Muscle of leg (tissue), 16 donors: ENCODE measurements at places on chromosomes 2 and 18.

GRCh38 chr2:9519250-9519649, 36.4 kb downstream of the ADAM17 start:
- DNase-seq: no peak

- no peak for DNase-seq
Measured at GRCh38 chr2:133941666-133942065, 312.2 kb upstream of the MGAT5 start.

DNA sequence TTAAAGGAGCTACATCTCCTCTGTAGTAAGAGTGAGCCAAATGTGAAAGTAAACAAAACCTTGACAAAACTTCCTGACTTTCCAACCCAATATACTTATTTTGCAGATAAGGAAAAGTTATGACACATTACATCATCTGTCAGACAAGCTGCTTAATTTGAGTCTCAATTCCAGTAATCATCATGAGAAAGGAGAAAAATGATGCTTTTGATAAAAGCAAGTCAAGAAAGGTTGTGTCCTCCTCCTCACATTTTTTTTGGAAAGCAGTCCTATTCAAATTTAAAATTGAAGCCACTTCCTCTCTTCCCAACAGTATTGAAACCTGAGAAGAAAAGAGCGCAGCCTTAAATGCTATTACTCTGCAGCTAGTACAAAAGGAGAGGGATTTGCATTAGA, 519.6 kb downstream of the LRP1B start:
- peak; percentile 50 for DNase-seq

DNA sequence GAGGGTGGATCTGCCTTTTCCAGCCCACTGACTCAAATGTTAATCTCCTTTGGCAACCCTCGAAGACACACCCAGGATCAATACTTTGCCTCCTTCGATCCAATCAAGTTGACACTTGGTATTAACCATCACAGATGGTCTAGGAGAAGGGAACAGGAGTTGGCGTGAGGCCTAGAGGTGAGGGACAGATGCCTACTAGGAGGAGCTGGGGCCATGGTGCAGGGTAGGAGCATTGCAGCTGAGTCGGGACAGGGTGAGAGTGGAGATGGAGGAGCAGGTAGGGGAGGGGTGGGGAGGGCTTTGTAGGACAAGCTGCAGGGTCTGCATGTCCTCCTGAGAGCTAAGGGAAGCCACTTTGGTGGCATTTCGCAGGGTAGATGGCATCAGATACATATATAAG, 140.0 kb downstream of the VAPA start:
- no peak for DNase-seq

DNA sequence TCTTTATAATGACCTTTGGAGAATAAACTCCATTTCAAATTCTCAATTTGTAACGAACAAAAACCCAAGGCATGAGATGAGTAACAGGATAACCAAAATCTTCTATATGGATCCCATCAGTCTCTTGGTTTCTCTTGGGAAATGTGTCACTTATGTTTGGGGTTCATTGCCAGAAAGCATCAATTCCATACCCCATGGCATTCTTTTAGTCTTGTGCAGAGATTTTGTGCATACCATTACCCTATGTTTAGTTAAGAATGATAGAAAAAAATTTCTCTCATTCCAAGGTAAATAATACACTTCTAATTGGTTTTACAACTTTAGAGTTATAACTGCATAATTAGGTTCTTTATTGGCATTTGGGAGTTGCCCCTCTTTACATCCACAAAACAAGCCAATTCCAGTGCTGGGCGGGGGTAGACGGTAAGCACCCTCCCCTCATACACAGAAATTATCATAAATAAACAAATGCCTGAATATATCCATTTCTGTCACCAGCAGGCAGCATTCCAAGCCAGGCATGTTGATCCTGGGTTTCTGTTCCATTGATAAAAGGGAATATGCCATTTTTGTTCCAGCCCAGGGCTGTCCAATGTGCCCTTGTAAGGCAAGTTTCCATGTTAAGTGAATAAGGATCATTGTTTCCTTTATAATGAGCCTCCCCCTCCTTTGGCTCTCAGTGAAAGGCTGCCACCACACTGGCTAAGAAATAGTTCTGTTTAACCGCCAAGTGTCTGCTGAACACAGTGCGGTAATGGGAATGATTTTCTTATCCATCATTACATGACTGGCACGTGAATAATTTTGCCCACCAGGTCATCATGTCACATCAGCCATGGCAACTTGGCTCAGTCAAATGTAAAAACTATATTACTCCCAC, 680.1 kb upstream of the ZEB2 start:
- peak; percentile 15 for DNase-seq

- DNase-seq: peak; percentile 95
Measured at GRCh38 chr2:45452866-45453265, 158.2 kb downstream of the SRBD1 start.

DNA sequence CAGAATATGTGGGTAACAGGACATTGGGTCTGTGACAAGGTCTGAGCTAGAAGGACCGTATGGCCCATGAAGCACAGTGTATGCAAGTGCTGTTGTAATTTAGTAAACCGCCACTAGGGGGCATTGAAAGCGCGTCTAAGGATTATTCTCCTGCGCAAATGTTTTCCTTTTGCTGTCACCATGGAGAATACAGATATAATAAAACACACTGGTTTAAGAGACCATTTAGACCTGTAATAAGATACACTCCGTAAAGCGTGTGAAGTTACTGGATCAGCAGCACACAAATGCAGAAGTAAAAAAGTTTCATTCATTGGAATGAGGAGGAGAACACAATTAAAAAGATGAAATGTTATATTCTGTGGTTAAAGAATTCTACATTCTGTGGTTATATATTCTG, 272.4 kb downstream of the AGAP1 start:
- DNase-seq: peak; percentile 93

- DNase-seq: no peak
Measured at GRCh38 chr2:231985823-231986261, 24.3 kb downstream of the DIS3L2 start.

DNA sequence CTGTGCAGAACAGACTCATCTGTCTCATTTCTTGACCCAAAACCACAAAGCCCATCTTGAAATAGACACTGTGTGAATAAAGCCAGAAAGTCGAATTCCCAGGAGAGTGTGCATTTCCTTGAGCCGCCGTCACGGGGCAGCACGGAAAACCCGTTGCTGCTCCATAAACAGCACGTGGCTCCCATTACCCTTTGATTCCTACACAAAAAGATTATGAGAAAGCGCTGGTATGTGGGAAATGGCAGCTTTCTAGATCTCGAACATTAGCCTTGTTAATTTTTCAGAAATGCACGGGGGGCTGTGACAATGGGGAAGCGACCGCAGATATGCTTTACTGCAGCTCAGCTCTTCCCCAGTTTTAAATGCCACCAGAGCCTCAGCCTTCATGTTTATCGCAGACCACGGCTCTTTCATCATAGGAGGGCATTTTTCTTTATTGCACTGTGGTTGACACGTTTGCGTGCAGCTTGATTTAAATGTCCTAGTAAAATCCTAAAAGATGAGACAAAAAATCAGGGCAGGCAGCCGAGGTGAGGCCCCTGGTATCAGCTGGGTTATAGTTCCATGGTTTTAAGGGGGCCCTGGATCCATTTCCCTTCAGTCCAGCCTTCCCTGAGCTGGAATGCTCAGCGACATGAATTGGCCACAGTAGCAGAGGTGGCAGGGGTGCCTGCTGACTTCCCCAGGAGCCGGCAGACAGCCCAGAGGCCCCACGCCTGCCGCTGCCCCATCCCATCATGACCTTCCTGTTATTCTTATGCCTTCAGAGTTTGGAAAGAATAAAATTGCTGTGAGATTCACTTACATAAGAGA, 249.3 kb downstream of the NDUFA10 start:
- DNase-seq: peak; percentile 49

- DNase-seq: no peak
Measured at GRCh38 chr2:11038641-11039040, 116.6 kb upstream of the SLC66A3 start.

GRCh38 chr2:196887431-196887830, 39.1 kb downstream of the PGAP1 start:
- no peak for DNase-seq

DNA sequence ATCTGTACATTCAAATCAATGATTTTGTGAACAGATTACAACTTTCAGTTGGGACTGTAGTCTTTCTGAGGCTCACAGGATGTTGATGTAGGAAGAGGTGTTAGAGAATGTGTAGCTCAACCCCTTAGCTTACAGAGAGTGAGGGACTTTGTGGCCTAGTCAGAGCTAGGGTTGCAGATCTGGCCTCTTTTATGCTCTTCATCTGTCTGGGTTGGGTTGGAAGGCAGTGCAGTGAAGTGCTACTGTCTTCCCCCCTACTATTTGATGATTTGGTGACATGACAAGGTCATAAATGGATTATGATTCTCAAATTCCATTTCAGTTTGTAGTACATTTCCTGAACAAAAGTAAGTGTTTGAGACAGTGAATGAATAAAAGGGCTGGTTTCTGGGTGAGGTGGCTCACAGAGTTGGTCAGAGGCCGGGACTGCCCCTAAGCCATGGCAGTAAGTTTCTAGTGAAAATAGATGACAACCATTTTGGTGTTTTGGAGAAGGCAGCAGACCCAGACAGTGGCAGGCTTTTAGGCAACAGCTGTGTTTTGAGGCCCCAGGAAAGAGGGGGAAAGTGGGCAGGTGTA, 21.6 kb downstream of the MAP4K4 start:
- DNase-seq: no peak

DNA sequence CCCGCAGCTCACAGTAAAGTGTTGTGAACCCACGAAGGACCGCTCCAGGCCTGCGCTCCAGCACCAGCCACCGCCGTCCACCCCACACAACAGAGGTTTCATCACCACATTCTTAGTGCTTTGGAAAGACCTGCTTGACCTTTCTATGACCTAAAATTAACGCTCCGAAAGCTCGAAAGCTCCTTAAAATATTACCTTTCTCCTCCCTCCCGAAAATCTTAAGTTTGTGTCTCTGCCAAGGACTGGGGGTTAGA, 149.2 kb downstream of the TWIST2 start:
- no peak for DNase-seq

DNA sequence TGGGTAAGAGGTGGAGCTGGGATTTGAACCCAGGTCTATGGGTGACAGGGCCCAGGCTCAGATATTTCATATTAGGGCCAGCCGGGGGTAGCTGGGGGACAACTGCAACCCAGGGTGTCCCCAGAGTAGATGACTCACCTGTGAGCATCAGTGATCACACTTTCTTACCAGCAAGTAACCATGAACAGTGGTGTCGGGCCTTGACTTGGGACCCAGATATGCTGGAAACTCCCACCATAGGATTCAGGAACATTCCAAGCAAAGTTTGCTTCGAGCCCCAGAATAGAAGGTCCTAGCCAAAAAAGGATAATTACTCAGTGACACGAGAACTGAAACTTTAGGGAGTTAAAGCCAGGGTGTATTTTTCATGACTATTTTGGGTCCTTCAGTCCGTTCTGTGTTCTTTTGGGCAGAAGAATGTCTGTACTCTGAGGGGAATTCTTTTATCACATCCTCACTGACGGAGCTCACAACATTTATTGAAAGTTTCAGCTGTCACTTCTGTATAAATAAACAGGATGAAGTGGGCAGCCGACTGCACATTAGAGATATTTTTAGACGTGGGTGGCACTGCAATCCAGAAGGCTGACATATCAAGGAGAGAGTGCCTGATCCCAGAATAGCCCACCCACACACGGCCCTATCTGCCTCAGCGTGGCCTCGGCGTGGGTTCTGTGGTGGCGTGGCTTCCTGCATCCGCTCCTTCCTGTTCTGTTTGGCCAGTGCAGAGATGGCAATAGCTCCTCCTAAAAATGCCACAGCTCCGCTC, 45.6 kb downstream of the RAMP1 start:
- DNase-seq: peak; percentile 71

GRCh38 chr18:65623676-65624075, 127.1 kb upstream of the CDH7 start:
- no peak for DNase-seq
